ENCODE measurements at places on chromosomes 2 and 18.

GRCh38 chr2:144493027-144493809, 26.7 kb downstream of the ZEB2 start:
- DNase-seq = no peak

GRCh38 chr2:49261781-49262180, 107.5 kb upstream of the FSHR start:
- DNase-seq = no peak

DNA sequence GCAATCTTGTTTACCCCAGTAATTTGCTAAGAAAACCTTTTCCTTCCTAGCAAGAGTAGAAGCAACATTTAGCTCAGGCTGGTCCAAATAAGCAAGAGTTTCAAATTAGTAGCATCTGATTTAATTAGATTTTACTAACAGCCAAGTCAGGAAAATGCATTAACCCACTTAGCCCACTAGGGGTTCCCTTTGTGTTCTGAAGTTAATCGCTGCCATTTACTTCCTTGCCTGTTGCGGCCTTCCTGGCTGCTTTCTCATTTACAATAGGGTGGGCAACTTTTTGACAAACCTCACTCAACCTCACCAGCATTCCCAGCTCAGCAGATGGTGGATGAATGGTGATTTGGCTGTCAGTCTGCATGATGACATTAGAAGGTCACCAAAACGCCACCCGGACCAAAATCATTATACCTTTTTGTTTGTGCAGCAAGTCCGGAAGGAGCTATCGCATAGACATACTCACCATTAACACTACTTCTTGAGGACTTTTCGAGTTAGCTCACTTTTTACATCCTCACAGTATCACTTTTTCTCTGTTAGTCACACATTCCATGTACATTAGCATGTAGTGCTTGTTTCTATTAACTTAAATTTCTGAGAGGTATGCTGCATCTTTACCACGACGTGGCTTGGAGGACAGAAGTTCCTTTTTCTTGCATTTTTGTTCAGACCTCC, 101.5 kb upstream of the SETBP1 start:
- no peak for DNase-seq

- DNase-seq = no peak
Observed at GRCh38 chr18:11115276-11115675, 34.1 kb downstream of the PIEZO2 start.

DNA sequence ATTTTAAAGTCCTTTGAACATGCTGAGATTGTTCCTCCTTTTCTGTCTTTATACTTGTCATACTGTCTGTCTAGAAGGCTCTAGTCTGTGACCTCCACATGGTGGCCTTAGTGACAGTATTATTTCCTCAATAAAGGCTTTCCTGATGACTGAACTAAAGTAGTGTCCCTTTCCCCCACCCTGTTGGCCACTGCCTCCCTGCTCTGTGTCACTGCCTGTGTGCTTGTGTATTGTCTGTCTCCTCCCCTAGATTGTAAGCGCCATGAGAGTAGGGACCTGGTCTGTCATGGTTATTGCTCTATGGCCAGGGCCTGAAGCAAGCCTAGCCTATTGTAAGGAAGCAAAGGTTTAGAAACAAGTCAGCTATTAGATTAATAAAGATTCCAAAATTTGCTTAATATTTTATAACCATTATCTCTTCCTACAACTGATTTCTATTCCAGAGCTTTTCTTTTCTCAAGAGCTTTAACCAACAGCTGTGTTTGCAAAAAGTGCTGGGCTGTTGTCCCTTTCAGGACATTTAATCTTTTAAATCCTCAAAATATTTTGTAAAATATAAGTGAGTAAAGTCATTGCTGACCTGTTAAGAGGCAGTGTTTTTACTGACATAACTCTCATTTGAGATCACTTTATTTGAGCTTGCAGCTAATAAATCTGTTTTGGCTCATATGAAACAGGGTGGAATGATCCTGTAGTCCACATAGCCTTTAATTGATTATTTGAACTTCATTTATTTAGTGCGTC, 35.5 kb downstream of the DIS3L2 start:
- DNase-seq = no peak

DNA sequence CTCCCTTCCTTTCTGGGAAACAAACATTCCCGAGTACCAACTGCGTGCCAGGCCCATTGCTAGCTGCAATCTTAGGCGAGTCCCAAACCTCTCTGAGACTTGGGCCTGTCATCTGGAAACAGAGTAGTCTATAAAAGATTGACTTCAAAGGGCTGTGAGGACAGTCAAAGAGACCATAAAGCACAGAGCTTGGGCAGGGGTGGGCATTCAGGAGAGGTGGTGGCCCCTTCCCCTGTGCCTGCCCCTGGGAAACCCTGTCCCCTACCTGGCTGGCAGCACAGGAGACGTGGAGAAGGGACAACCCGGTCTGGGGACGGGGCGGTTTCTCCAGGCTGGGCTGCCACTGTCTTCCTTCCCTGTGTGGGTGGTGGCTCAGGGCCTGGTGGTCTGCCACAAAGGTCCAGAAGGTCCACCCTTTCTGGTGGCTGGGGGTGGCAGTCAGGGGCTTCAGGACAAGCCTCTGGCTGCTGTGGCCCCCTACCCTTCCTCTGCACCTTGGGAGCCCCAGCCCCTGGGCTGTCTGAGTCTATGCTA, 33.9 kb upstream of the FOSL2 start:
- no peak for DNase-seq

- DNase-seq = no peak
Observed at GRCh38 chr2:180842461-180842860, 137.9 kb upstream of the UBE2E3 start.

DNA sequence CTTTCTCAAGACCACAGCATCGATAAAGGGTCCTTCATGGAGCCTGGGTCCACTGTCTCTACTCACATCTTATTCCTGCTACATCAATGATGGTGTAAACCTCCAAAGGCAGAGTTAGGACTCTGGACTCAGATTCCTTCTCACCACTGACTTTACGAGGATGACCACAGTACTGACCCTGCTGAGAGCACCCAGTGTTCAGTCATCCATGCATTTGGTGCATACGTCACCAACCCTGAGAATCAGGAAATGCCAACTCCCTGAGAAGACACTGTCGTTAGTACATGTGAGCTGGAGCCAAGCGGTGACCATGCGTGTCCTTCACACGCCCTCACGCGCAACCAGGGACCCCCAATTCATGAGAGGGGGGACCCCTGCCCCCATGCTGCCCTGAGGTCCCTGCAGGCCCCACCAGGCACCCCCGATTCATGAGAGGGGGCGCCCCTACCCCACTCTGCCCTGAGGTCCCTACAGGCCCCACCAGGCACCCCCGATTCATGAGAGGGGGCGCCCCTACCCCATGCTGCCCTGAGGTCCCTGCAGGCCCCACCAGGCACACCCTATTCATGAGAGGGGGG, 178.4 kb upstream of the TPO start:
- DNase-seq = no peak

DNA sequence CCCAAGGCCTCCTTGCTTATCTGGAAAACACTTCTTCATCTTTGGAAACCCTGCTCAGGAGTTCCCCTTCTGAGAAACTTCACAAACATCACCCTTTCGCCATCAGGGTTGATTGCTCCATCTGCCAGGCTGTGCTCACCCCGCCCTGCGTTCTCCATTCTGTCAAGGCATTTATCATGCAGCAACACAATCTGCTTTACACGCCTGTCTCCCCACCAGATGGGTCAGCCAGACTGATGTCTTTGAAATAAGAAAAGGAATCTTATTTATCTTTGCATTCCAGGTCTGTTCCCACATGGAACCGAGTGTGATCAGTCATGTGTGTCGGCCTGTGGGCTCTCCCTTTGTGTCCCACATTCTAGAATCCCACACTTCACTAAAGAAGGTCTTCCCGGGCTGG, 110.0 kb upstream of the ARL4C start:
- DNase-seq = no peak

DNA sequence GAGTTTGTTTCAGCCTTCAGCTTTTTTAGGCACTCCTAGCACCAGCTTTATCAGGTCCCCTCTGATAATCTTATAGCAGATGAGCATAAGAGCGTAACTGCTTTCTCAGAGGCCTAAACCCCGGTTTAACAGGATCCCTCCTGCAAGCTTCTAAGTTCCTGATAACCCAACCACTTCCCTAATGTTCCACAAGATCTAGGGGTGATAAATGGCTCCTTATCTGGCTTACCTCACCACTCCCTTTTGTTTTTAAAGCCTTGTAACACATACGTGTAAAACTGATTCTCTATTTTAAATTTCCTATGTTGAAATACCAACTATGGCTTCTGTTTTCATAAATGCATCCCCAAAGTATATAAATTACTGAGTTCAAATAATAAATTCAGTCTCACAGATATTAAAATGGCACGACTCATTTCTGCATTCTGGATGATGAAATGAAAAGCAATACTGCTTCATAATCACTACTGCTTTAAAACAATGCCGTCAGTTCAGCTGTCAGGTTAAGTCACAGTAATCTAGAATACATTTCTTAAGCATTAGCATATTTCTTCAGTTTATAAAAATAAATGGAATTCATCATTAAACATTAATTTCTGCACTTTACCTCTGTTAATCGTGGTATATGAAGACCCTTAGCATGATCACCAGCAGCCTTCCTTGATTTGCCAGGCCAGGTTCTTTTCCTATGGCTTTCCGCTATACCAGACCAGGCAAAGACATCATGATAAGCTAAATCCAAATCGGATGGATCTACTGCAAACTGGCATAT, 126.3 kb downstream of the C2orf74 start:
- no peak for DNase-seq

GRCh38 chr2:157348291-157348921, 22.8 kb upstream of the ERMN start:
- no peak for DNase-seq

DNA sequence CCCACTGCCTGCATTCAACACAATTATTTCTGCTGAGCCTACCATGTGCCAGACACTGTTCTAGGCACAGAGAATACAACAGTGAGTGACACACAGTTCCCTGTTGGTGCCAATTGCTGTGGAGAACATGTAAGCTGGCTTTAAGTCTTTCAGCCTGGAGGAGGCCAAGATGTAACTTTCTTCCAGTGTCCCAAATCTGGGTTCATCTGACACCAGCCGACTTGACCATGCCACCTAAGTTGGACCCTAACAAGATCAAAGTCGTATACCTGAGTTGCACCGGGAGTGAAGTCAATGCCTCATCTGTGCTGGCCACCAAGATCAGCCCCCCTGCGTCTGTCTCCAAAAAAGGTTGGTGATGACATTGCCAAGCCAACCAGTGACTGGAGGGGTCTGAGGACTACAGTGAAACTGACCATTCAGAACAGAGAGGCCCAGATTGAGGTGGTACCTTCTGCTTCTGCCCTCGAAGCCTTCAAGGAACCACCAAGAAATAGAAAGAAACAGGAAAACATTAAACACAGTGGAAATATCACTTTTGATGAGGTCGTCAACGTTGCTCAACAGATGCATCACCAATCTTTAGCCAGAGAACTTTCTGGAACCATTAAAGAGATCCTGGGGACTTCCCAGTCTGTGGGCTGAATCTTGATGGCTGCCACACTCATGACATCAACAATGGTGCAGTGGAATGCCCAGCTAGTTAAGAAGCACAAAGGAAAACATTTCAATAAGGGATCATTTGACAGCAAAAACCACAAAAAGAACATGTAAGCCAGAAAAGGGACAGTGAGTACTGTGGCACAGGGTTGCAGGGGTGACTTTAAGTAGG, 6.3 kb downstream of the TRABD2A start:
- DNase-seq = no peak

DNA sequence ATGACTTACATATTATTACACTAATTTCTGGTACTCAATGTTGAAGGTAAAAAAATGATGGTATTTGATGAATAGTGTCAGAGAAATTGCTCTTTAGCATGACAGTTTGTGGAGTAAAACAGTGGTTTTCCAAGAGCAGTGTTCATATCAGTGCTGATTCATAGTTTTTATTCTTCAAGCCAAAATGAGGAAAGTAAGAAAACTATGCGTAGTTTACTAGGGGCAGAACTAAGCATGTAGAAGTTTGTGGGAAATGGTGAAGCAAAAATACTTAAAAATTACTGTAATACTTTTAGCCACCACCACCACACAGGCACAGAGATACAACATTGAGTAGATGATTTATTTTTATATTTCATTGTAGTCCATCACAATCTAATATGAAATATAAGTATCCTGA, 137.3 kb downstream of the ZNF804A start:
- DNase-seq = no peak

- DNase-seq = no peak
Observed at GRCh38 chr2:213220967-213221603, 63.2 kb upstream of the SPAG16 start.

DNA sequence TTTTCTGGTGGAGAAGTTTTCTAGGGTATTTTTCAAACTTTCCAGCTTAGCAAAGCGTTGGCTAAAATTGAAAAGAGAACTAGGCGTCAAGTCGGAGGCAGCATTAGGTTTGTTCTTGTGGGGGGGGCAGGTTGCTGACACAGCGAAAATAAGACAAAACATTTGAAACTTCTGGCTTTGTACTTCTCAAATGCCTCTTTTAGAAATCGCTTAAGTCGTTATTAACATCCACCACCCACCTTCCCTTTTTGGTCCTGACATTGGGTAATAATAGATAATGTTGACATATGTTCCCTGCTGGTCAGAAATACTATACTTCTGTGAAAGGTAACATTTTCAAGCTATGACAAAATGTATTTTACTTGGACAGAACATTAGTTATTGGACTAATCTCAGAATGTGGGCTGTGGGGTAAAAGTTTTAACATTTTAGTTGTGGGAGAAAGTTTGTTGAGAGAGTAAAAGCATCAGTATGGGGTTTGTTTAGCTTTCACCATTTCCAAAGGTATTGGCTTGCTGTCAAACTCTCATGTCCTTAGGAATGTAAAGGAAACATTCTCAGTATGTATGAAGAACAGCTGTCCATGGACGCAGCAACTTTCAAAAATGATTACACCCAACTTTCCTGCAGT, 88.1 kb upstream of the ZEB2 start:
- peak; percentile 46 for DNase-seq

DNA sequence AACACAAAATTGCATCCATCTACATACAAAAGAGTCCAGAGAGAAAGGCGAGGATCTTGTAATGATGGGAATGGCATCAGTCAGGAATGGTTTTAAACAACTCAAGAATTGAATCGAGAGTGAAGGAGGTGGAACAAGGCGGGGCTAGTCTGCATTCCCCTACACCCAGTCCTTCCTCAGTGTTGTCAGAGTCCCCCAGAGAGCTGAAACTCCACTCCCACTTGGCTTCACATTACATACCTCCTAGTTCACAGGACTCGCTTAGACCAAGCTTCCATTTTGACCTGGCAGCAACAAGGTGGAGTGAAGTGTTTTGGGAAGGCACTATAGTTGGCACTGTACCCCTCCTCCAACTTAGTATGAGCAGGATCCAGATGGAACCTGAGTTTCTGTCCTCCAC, 1273.5 kb upstream of the CRIM1 start:
- DNase-seq = no peak

DNA sequence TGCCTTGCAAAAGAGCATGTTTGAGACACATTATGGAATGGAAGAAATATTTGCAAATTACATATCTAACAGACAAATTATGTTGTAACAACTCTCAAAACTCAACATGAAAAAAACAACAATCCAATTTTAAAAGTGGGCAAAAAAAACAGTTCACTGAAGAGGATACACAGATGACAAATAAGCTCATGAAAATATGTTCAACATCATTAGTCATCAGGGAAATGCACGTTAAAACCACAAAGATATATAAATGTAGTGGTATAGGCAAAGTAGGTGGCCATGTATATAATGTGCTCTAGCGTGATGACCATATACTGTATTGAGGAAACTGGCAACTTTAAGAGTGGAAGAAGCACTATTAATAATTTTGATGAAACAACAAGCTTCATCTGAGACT, 220.1 kb downstream of the IRS1 start:
- no peak for DNase-seq

Data from left hindlimb (tissue), 1 donor.